Retina (tissue), 1 donor: ENCODE measurements at places on chromosomes 7 and 10.

- no peak for DNase-seq
Observed at GRCh38 chr10:128880159-128880725, 586.8 kb upstream of the MGMT start.

GRCh38 chr10:119479532-119479931 is 63.0 kb downstream of the RGS10 start:
- DNase-seq, result no peak

GRCh38 chr7:101243646-101244374 is 1.1 kb downstream of the FIS1 start:
- no peak for DNase-seq

DNA sequence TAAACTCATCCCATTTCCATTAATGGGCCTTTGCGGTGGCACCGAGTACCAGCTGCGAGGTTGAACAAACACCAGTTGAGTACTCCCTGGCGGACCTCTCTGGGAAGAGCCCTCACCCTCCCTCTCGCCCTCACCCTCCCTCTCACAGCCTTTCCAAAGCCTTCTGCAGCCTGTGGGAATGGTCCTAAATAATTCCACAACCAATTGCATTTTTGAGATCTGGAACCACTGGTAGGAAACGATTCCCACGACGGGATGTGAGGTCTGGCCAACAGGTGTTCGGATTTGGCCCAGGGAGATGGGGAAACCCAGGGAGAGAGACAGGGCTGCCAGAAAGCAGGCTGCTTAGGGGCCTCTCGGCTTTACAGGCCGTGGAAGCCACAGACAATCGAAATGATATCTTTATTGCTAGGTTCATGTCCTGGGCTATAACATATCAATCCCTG is 5.3 kb downstream of the PTF1A start:
- peak; percentile 46 for DNase-seq

GRCh38 chr10:124717911-124718741 is 26.1 kb downstream of the FAM53B start:
- DNase-seq, result no peak

- DNase-seq, result no peak
Observed at GRCh38 chr10:46092524-46093081, 46.5 kb upstream of the MSMB start.
